ENCODE measurements at places on chromosomes 3 and 15. TPM values are rescaled to one million over a fixed set of nuclear protein-coding genes. Genes with fewer than 3 reads are reported as not detected.
A peak's percentile ranks its signal among the peaks of the same experiment; 100 is the strongest.

- DNase-seq, result no peak
These were observed 335.9 kb downstream of the VPS13C start for GRCh38 chr15:61724251-61724939.

DNA sequence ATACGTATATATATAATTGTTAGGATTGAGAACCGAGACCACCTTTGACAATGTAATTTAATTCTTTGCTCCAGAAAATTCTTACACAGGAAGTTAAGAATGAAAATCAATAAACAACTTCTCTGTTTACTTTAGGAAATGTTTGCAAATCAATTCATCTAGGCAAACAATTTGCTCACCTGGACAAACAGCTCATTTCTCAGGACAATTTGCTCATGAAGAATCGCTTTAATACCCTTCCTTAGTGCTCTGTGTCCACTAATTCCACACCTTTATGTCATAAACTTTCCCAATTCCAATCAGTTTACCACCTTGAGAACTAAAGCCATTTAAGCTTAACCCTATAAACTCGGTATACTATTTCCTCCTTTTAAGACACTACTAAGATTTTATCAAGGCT is 292.2 kb downstream of the BCHE start:
- no peak for DNase-seq

GRCh38 chr3:175288621-175289020 is 429.5 kb downstream of the NAALADL2 start:
- DNase-seq, result no peak

DNA sequence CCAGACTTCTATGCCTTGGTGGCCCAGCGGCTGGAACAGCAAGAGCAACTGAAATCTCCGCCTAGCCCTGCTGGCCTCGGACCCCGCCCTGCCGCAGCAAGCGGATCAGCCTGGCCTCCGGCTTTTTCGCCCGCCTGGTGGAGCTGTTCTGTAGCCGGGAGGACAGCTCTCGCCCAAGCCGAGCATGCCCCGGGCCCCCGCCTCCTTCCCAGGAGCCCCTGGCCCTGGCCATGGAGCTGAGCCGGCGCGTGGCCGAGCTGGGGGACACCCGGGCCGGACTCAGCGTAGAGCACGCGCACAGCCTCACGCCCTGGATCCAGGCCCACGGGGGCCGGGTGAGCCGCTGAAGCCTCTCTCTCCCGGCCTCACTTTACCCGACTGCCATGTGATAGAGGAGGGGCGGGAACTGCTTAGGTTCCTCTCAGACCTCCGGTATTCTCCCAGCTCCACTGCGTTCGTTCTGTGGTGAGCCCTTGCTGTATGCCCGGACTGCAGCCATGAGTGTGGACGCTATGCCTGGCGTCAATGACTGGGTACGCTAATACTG is 24.1 kb upstream of the MRPL3 start:
- peak; percentile 76 for DNase-seq

DNA sequence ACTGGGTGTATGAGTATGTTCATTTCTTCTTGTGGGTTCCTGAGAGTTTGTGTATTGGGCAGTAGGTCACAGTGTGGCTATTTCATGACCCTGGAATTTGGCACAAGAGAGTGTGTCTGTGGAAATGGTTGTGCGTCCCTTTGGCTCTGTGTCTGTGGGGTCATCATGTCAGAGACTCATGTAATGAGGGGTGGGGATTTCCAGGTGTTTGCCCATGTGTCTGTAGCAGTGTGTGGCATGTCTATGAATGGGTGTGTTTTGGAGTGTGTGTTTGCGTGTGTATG is 1.3 kb upstream of the GATA2 start:
- DNase-seq, result no peak

DNA sequence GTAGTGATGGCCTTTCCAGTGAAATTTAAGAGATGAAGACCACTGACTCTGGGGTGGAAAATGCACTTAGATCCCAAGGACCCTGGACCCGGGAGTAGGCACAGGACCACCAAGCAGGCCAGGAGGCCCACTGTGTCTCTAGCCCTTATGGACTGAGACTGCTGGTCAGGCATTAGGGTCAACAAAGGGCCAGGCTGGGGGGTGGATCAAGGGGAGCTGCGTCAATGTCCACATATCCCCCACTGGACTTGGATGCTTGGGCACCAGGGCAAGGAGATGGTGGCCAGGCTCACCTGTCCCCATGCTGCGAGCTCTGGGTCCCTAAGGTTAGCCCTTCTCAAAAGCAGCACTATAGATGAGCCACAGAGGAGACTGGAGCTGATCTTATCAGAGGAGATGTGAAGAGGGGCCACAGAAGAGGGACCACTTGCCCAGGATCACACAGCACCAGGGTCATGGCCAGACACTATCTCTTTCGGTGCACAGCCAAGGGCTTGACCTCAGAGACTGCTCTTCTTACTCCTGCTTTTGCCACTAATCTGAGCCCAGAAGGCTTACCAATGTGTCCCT is 14.7 kb downstream of the RAB6B start:
- no peak for DNase-seq

DNA sequence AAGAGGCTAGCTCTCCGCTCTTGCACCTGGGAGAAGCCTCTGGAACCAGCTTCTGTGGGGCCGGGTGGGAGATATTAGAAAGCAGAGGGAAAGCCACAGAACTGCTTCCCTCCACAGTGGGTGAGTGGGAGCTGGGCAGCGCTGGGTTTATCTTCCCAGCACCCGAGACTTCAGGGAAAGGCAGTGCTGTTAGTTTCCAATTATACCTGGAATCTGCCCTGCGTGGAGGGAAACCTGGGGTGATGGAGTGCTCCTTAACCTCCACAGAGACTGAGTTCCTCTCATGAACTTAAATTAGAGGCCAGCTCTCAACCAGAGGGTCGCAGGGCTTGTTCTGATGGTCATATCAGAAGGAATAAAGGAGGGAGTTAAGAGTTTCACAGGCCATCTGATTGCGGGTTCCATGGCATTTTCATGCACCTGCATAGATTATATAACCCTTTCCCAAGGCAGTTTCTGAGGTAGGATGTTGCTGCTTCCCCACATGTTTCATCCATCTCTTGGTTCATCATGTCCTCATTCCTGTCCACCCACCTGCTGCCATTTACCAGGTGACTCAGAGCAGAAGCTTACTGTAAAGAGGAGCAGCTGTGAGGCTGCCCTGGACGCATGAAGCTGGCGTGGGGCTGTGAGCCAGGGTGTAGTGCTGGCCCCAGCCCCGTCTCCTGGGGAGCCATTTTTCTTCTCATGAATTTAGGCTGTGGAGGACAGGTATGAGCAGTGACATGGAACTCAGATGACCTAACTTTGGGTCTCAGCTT is 42.5 kb downstream of the CA12 start:
- DNase-seq, result peak; percentile 29

- peak; percentile 33 for DNase-seq
These were observed 44.6 kb downstream of the HACD2 start for GRCh38 chr3:123540285-123540684.

DNA sequence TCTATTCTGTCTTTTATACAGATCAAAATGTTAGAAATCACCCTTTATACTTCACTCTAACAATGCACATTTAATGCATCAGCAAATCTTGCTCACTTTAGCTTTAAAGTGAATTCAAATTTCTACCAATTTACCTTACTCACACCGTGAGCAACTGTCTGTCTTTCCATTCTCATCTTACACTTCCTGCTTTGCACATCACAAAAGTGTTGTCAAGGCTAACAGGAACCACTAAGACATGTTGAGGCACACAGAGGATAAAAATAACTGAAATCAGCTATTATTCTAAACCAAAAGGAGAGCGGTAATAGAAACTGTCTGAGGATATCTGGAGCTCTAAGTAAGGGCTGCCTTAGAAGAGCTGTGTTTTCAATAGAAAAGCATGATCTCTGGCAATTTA is 519.9 kb downstream of the ZBBX start:
- DNase-seq, result no peak

The VEPH1 gene
- polyA plus RNA-seq, result 36.8 TPM

The ROPN1 gene
- not detected for polyA plus RNA-seq

The PRSS50 gene
- not detected for polyA plus RNA-seq

The TERC gene
- not detected for polyA plus RNA-seq

The GOLGA6A gene
- polyA plus RNA-seq, result not detected

The SLC15A2 gene
- not detected for polyA plus RNA-seq

Data from GM23248 (cell line).